NCI-H187 (cell line): ENCODE measurements at places on chromosomes 7 and 10.
A peak's percentile ranks its signal among the peaks of the same experiment; 100 is the strongest.

DNA sequence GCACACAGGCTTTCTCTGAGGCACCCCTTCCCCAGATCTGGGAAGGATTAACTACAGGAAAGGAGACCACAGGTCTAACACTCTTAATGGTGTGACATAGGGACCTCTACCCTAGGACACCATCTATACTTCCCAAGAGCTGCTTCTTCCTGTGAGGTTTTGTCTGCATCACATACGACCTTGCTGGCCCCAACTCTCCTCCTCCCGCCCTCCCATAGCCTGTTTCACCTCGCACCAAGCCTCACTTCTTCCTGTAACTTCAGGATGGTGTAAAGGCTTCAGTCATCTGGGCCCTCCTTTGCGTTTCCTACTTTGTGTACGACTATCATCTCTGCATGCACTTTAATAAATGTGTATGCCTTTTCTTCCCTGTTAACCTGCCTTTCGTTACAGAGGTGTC lies 274.3 kb downstream of the KLF6 start:
- no peak for DNase-seq

DNA sequence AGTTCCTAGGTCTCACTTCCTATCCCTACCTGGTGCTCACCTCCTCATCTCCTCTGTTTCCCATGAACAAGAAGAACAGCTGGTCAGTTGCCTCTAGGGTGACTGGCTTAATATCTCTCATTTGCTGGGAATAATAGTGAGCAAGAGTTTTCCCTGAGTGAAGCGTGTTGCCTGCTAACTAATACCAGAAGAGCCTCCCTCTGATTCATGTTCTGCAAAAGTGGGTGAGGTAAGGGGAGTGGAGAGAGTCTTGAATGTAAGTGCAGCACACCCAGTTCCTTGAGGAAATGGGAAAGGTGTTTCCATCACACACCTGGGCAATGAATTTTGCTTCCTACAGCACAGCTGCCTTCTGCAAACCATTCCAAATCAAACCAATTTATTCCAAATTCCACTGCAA lies 29.6 kb downstream of the FZD1 start:
- DNase-seq, result no peak

GRCh38 chr7:22348379-22348778 lies 8.6 kb downstream of the RAPGEF5 start:
- no peak for DNase-seq

GRCh38 chr10:47042199-47042473 lies 130.9 kb downstream of the PTPN20 start:
- no peak for DNase-seq

- no peak for DNase-seq
Measured at GRCh38 chr10:110209926-110210673, 2.7 kb downstream of the MXI1 start.

DNA sequence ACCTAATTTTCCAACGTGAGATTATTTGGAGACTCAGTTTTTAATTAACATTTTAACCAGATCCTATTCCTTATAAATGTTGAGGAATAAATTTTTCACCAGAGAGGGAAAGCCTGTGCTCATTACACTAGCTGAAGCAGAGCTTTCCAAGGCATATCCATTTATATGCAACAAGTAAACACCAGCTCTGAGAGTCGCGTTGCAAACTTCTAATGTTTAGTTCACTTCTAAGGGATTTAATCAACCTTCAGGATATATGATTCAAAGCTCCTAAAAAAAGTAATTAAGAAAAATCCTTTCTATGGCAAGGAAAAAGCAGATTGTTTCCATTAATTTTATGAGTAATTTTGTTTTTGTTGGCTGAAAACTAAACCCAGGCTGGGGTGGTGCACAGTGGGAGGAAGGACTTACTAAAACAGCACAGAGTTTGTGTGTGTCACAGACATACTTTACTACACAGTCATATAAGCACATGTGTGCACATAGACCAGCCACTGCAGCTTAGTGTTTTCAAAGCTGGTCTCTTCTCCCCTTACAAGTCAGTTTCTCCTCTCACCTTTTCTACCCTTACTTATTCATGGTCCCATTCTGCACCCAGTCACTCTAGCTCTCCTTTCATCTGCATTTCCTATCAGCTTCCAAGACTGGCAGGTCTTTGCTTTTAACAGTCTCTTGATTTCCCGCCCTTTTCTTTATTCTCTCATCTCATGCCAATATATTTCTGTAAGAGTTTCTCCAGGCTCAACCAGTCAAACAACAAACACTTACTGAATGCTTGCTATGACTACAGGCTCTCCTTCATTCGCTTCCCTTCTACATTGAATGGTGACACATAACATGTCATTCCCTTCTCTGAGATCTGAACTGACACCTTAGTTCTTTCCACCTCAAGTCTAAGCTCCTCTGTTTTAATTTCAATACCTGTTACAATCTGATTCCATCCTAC lies 81.1 kb upstream of the FZD1 start:
- DNase-seq, result no peak

- DNase-seq, result no peak
Measured at GRCh38 chr10:75827587-75828021, 396.2 kb downstream of the LRMDA start.

GRCh38 chr10:62684911-62685310 lies 119.6 kb upstream of the ADO start:
- no peak for DNase-seq

- no peak for DNase-seq
Measured at GRCh38 chr10:45373003-45373575, 927 bp upstream of the ALOX5 start.

DNA sequence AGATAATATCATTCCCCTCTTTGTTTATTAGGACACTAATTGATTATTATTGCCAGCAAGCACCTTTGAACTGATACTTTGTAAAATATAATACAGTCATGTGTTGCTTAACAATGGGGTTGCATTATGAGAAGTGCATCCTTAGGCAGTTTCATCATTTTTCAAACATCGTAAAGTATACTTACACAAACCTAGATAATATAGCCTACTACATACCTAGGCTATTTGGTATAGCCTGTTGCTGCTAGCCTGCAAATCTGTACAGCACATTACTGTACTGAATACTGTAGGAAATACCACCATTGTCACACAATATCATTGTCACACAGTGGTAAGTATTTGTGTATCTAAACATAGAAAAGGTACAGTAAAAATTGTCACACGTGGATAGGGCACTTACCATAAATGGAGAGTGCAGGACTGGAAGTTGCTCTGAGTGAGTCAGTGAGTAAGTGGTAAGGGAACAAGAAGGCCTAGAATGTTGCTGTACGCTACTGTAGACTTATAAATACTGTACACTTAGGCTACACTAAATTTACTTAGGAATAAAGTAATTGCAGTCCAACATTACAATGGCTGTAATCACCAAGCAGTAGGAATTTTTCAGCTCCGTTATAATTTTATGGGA lies 70.7 kb downstream of the LCOR start:
- no peak for DNase-seq

DNA sequence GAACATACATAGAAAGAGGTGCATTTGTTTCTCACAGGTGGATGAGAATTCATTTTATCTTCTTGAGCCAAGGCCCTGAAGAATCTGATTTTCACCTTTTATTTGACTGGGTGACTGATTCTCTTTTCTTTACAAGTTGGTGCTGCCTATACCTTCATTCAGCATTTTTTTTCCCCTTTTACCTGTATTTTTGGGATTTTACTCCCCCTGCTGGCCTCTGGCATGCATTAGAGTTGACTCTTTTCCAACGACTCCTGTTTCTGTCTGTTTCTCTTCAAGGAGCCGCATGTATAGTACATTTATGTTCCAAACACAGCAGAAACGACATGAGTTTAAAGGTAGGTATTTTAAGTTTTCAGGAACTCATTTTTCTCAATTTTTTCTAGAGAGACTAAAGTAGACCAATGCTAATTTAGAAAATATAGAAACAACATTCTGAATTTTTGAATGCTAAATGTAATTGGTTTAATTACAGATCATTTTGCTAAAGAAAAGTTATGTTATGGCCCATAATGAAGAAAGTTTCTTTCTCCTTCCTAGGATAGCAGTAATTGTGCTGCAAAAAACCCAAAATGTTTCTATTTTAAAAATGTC lies 149.8 kb upstream of the HDAC9 start:
- DNase-seq, result peak; percentile 47

- no peak for DNase-seq
Measured at GRCh38 chr10:10911471-10911921, 106.2 kb upstream of the CELF2 start.

GRCh38 chr10:68166871-68167585 lies 57.7 kb downstream of the MYPN start:
- no peak for DNase-seq

- no peak for DNase-seq
Measured at GRCh38 chr10:118101501-118101900, 54.8 kb upstream of the RAB11FIP2 start.

GRCh38 chr7:92698237-92698841 lies 108.1 kb upstream of the FAM133B start:
- DNase-seq, result no peak

- no peak for DNase-seq
Measured at GRCh38 chr10:42952931-42953683, 123.8 kb upstream of the RET start.

DNA sequence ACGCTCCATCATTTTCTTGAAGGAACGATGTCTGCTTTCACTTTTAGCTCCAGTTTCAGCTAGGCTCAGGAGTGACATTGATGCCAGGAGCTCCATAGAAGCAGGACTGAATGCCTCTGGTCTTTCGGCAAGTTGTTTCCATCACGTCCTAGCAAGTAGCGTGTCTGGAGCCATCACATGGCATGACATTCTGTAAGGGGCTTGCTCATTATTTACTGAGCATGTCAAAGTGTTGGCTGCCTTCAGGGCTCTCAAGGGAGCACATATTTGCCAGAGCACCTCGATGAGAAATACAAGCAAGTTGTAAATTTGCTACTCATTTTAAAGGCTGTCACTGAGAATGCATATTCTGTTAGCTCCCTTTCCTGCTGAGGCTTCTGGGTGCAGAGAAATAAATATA lies 131.0 kb upstream of the ITGB1 start:
- DNase-seq, result no peak
